ENCODE measurements at places on chromosomes 2 and 18. TPM values are rescaled to one million over a fixed set of nuclear protein-coding genes. Genes with fewer than 3 reads are reported as not detected.

The CYP26B1 gene
- 0.05 TPM for total RNA-seq

The CIB4 gene
- not detected for total RNA-seq

The VIL1 gene
- total RNA-seq = 247 TPM

The MRPL19 gene
- 65.3 TPM for total RNA-seq

The POTEE gene
- total RNA-seq = 0.18 TPM

The DAPL1 gene
- not detected for total RNA-seq

The ADAM23 gene
- total RNA-seq = not detected

The RFTN2 gene
- total RNA-seq = not detected
